ENCODE measurements at places on chromosomes 5 and 9. TPM values are rescaled to one million over a fixed set of nuclear protein-coding genes. Genes with fewer than 3 reads are reported as not detected.

SLC25A48 gene
- total RNA-seq = not detected

ADAMTS16 gene
- not detected for total RNA-seq

B4GALT1 gene
- total RNA-seq = 76.1 TPM

RGS7BP gene
- total RNA-seq = 3.6 TPM

- no peak for DNase-seq
Measured at GRCh38 chr9:5111696-5112095, 73.7 kb downstream of the INSL6 start.

- no peak for DNase-seq
Measured at GRCh38 chr5:59460368-59461153, 433.0 kb downstream of the PDE4D start.

DNA sequence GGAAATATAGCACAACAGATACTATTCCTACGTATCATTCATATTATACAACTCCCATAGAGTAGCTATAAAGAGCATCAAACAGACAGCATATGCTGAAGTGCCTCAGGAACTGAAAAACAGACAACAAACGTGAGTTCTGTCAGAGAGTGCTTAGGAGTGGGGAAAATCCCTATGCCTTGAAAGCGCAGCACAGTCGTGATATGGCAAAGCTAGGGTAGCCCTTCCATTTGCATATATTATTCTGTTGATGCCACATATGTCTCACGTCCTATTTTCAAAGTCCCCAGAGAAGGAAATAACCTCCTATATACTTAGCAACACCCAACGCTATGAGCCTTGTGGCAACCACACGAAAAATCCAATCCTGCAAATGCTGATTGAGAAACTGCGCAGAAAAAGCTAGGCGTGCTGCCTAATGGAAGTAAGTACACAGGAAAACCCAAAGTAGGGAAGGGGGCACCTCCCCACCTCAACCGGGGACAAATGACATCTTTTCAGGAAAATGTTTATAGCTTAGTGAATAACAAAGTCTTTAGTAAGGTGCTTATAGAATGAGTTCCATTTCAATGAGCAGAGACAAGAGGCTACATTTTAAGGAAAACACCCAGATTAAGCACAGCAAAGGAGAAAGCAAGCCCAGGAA is 105.1 kb downstream of the MED10 start:
- no peak for DNase-seq

Data from right atrium auricular region (tissue), 2 donors.